ENCODE measurements at places on chromosomes 16 and 17. TPM values are rescaled to one million over a fixed set of nuclear protein-coding genes. Genes with fewer than 3 reads are reported as not detected.

PNMT gene
- 2.4 TPM for polyA plus RNA-seq

CCDC40 gene
- polyA plus RNA-seq = 13.8 TPM

SPNS3 gene
- polyA plus RNA-seq = 5.2 TPM

TBC1D28 gene
- not detected for polyA plus RNA-seq

CACNG3 gene
- polyA plus RNA-seq = not detected

C17orf58 gene
- polyA plus RNA-seq = 24.2 TPM

ADAM11 gene
- polyA plus RNA-seq = 2.9 TPM

AXIN2 gene
- 24.6 TPM for polyA plus RNA-seq

C17orf50 gene
- 0.25 TPM for polyA plus RNA-seq

AXIN1 gene
- polyA plus RNA-seq = 23.7 TPM

Data from renal cortex interstitium (tissue), 15 donors.